Caco-2 (cell line): ENCODE measurements at places on chromosomes 1 and 21. TPM values are rescaled to one million over a fixed set of nuclear protein-coding genes. Genes with fewer than 3 reads are reported as not detected.
A peak's percentile ranks its signal among the peaks of the same experiment; 100 is the strongest.

Gene C8A
- total RNA-seq, result not detected in 2 replicates

Gene PDZK1IP1
- total RNA-seq, result 3.8 and 6.1 TPM in 2 replicates

Gene MAP3K21
- total RNA-seq, result 9.6 and 10.4 TPM in 2 replicates

Gene MOB3C
- 1.6 and 2.1 TPM in 2 replicates for total RNA-seq

GRCh38 chr1:244778344-244778743 lies 57.1 kb upstream of the COX20 start:
- DNase-seq, result no peak

GRCh38 chr1:64823691-64824476 lies 79.0 kb downstream of the RAVER2 start:
- peak; percentile 60 for DNase-seq

DNA sequence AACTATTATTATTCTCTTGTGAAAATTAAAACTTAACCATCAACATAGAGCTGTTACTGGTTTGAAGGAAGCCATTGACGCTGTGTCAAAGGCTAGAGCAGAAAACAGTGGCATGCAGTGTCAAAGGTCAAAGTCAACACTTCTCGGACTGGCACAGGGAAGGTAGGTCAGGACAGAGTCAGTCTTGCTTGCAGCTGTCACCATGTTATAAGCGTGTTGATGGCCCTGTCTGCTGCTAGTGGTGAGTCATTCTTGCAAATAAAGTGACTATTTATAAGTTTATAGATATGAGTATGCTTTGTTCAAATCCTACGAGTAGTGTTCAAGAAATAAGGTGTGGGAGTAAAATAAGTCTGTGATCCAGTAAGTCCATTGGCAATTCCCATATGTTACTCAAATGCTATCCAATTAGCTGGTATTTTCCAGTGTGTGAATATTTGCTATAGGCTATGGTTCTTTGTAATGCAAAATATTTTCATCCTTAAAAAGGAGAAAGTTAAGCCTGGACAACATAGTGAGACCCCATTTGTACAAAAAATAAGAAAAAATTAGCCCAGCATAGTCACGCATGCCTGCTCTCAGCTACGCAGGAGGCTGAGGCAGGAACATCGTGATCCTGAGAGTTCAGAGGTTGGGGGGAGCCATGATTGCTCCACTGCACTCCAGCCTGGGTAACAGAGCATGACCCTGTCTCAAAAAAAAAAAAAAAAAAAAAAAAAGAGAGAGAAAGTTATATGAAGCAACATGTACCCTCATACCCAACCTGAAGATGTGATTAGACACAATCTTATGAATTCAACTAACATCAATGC lies 26.3 kb upstream of the TINAGL1 start:
- DNase-seq, result no peak

GRCh38 chr1:147242449-147243227 lies at the start of gene CHD1L:
Gene CHD1L, plus strand, starts transcription at chr1:147242684. Its CDS starts 20 bp downstream, at chr1:147242704.
- DNase-seq, result peak; percentile 96

DNA sequence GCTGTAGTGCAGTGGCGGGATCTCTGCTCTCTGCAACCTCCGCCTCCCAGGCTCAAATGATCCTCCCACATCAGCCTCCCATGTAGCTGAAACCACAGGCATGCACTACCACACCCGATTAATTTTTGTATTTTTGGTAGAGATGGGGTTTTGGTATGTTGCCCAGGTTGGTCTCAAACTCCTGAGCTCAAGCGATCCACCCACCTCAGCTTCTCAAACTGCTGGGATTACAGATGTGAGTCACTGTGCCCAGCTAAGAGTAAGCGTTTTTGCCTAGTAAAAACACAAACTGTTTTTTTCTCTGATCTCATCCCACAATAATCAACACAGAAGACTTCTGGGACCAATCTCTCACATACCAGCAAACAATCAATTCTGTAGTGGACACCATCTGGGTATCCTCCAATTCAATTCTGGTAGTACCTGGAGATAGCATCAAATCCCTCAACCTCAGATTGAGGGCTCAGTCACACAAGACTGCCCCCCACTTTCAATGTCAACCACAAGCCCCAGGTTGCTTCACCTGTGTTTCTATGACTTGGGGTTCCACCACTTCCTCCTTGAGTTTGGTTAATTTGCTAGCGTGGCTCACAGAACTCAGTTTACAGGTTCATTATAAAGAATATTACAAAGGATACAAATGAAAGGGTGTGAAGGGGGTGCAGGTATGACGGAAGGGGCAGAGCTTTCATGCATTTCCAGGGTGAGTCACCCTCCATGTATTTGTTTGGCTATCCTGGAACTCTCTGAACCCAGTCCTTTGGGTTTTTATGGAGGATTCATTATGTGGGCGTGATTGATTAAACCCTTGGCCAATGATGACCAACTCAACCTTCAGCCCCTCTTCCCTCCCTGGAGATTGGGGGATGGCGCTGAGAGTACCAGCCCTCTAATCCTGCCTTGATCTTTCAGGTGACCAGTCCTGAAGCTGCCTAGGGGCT lies 40.0 kb upstream of the RHOU start:
- no peak for DNase-seq

GRCh38 chr1:156480411-156481192 lies 20.0 kb downstream of the MEF2D start:
- DNase-seq, result peak; percentile 52

GRCh38 chr1:203126151-203126865 lies 1.2 kb upstream of the ADORA1 start:
- DNase-seq, result no peak

DNA sequence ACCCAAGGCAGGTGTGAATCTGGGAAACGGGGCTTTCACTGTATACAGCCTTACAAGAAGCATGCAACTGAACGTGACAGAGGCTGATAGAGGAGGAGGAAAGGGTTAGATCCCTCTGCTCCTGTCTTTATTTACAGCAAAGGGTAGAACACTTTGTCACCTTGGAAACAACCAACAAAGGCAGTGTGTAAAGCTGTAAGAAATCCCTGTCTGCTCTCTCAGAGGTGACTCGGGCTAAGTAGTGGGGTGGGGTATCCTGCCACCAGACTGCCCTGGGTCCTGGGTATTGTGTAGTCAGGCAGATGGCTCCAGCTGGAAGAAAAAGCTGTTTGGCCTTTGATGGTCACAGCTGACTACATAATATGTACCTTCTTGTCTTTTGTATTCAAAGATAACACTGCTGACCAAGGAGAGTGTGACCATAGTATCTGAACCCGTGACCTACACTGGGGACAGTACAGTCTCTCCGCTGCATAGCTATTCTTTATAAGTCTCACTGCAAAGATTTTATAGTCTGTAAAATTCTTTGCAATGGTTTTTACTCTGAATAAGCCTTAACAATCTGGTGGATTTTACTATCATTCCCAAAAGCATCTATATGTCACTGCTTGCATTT lies 22.1 kb upstream of the POU2F1 start:
- DNase-seq, result no peak

- DNase-seq, result no peak
Measured at GRCh38 chr1:207844371-207844770, 66.6 kb downstream of the CD34 start.

DNA sequence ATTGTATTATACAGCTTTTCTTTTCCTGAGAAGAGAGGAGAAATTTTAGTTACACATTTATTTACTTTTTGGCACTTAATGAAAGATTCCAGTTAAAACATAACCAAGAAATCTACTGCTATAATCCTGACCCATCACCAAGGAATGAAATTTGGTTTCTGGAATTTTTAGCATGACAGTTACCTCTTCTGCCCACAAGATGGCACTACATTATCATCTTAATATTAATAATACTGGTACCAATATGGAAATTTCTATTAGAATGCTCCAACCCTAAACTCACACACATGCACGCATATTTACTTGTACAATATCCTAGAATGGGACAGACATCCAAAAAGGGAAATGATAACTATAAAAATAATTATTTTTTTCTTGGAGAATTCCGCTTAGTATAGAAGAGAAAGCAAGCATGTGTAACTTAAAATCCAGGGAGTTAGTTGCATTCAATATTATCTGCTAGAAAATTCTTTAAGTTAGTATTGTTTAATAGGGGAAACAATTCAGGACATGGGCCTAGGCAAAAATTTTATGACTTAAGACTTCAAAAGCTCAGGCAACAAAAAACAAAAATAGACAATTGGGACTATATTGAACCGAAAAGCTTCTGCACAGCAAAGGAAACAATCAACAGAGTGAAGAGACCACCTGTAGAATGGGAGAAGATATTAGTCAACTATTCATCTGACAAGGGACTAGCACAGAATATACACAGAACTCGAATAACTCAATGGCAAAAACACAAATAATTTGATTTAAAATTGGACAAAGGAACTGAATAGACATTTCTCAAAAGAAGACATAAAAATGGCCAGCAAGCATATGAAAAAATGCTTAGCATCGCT lies 37.4 kb downstream of the MAP3K21 start:
- DNase-seq, result peak; percentile 15

GRCh38 chr1:64955097-64956009 lies 11.0 kb downstream of the JAK1 start:
- DNase-seq, result no peak

DNA sequence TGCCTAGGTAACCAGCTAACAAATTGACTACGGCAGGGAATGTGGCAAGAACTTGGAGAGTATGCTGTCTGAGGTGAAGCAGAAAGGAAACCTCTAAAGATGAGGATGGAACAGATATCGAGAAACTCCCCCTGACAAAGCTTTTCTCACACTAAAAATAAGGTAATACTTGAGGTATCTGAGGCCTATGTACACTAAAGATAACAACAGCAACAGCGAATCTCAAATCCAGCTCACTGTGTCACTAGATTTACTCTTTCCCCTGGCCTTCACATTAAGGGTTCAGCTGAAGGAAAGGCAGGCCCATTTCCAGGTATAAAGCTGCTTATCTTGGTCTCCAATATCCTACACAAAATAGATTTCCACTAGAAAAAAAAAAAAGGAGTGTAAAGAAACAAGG lies 518.0 kb downstream of the KCNT2 start:
- DNase-seq, result no peak

GRCh38 chr21:19197950-19198349 lies 794.4 kb upstream of the TMPRSS15 start:
- DNase-seq, result no peak

DNA sequence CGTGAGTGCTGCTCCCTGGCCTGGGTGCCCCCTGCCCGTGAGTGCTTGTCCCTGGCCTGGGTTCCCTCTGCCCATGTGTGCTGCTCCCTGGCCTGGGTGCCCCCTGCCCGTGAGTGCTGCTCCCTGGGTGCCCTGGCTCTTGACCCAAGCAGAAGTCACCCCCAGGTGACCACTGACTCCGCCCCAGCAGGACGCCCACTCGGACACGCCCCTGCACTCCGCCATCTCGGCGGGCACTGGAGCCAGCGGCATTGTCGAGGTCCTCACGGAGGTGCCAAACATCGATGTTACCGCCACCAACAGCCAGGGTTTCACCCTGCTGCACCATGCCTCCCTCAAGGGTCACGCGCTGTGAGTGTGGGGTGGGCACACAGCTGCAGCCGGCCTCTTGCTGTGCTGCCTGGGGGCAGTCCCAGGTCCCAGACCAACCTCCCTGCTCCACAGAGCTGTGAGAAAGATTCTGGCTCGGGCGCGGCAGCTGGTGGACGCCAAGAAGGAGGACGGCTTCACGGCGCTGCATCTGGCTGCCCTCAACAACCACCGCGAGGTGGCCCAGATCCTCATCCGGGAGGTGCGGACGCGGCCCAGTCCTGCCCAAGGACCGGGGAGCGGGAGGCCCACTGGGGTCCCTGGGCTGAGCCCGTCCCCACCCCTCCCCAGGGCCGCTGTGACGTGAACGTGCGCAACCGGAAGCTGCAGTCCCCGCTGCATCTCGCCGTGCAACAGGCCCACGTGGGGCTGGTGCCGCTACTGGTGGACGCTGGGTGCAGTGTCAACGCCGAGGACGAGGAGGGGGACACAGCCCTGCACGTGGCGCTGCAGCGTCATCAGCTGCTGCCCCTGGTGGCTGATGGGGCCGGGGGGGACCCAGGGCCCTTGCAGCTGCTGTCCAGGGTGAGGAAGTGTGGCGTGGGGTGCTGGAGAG lies 3.9 kb upstream of the MMP23B start:
- no peak for DNase-seq

GRCh38 chr1:172377565-172377964 lies 42.9 kb upstream of the C1orf105 start:
- no peak for DNase-seq

DNA sequence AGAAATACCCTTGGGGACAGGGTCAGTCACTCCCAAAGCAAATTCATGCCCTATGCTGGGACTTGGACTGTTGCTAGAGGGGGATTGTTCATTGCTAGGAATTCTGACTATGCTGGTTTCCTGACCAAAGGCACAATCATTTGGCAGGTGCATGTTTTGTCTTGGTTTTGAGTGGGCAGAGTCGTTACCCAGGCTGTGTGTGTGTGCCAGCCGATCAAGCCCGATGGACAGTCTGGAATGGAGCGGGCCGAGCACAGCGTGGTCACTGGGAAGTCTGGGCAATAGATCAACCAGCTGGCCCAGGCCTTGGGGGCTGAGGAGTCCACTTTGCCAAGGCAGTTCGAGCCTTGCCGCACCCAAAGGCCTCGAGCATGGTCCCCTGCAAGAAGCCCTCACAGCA lies 60.9 kb downstream of the HTR6 start:
- no peak for DNase-seq

GRCh38 chr1:246254854-246255253 lies 252.2 kb downstream of the SMYD3 start:
- DNase-seq, result no peak

DNA sequence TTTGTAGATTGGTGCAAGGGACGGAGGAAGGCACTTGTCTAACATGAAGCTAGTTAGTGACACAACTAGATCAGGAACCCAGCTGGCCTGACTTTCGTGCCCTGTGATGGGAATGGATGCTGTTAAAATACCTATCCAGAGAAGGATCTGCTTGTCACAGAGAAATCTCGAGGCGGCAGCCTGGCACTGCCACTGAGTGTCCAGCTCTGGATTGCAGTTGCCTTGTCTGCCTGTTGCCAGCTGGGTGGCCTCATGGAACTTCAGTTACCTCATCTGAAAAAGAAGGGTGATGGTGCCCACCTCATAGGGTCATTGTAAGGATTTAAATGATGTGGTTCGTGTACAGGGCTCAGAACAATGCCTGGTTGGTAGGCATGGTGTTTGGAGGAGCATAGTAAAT lies 2.4 kb upstream of the PKP1 start:
- DNase-seq, result no peak
